Cortex of kidney (tissue), 1 donor: ENCODE measurements at places on chromosomes 2 and 18.

GRCh38 chr2:122322815-122323214, 567.4 kb downstream of the TSN start:
- no peak for DNase-seq

- DNase-seq, result no peak
These were observed 148.8 kb downstream of the ACTR3 start for GRCh38 chr2:114038710-114039109.

DNA sequence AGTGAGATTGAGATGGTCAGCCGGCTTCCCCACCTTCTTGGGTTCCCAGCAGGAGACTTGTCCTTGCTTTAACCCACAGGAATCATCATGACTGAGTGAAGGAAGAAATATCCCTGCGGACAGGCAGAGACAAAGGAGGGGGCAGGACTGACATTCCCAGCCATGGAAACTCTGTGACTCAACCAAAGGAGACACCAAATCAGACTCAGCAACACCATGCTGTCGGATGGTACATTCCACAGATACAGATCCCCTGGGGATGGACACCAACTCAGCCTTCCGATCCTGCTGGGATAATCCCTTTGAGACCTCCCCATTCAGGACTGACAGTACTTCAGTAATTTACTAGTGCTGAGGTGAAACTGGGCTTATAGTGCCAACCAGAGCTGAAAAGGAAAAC, 518.3 kb downstream of the XIRP2 start:
- no peak for DNase-seq

GRCh38 chr18:36109737-36110136, 19.4 kb downstream of the SLC39A6 start:
- no peak for DNase-seq

GRCh38 chr18:5779922-5780321, 115.4 kb downstream of the TMEM200C start:
- DNase-seq, result no peak

DNA sequence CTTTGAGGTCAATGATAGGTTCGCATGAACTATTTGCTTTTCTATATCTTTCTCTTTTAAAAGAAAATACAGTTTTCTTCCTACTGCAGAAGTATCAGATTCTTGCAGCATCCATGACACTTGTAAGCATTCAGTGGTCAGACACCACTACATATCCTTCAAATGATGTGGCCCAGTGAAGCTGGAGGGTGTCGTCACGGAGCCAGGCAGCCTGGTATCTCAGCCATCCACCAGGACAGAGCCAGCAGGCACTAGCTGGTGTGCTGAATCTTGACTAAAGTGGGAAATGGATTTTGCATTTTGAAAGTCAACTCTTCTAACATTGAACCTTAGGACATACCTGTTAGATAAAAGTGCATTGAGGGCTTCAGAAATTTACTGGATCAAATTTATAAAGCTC, 5.4 kb downstream of the KLHL14 start:
- DNase-seq, result no peak

GRCh38 chr18:5417342-5417741, 121.8 kb upstream of the ZBTB14 start:
- DNase-seq, result no peak

- no peak for DNase-seq
These were observed at the start of gene ST8SIA5 for GRCh38 chr18:46756559-46757201. TSS of gene ST8SIA5 (minus strand) at chr18:46757053. CDS start at chr18:46756508, 545 bp downstream.

- no peak for DNase-seq
These were observed 954.6 kb downstream of the TSN start for GRCh38 chr2:122710049-122710448.

- DNase-seq, result no peak
These were observed 120.6 kb downstream of the NDUFA10 start for GRCh38 chr2:239904496-239904895.

DNA sequence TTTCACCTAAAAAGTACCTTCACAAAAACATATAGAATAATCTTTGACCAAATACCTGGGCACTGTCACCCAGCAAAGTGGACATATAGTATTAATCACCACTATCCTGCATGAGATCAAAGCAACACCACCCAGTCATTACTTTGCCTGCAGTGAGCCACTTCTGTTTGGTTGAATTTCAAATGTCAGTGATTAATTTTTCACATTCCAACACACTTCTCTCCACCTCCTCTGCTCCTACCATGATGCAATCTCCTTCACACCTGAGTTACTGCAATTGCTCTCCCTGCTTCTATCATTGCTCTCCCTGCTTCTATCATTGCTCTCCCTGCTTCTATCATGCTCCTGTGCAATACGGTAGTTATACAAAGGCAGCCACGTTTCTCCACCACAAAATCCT, 106.1 kb upstream of the NETO1 start:
- no peak for DNase-seq

DNA sequence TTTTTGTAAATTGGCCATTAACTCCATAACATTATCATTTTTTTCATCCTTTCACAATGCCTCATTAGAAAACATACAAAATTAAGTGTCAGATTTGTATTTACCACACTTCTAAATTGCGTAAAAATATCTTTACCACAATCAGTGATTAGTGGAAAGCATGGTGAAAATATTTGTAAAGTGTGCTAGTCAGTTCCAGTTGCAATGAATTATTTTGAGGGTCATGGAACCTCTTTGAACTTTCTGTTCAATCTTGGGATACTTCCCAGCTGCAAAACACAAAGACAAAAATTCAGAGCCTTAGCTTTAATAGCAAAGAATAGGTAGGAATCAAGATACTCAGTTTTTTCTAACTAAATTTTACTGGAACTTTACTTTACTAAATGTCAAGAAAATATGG, 4.0 kb upstream of the COL3A1 start:
- no peak for DNase-seq

DNA sequence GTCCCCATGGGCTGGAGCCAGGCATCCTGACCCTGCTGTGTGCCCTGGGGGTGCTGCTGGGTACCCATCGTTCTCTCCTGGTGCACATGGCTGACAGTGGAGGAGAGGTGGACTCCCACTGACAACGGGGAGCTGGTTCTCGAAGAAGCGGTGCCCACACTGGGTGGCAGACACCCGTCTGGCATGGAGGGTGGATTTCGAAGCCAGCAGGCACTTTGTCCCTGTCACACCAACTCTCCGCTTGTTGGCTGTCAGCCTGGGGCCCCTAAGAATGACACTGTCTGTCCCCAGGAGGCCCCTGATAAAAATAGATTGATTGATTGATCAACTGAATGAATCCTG, 55.4 kb downstream of the RTP5 start:
- no peak for DNase-seq
